ENCODE measurements at places on chromosomes 16 and 17.

DNA sequence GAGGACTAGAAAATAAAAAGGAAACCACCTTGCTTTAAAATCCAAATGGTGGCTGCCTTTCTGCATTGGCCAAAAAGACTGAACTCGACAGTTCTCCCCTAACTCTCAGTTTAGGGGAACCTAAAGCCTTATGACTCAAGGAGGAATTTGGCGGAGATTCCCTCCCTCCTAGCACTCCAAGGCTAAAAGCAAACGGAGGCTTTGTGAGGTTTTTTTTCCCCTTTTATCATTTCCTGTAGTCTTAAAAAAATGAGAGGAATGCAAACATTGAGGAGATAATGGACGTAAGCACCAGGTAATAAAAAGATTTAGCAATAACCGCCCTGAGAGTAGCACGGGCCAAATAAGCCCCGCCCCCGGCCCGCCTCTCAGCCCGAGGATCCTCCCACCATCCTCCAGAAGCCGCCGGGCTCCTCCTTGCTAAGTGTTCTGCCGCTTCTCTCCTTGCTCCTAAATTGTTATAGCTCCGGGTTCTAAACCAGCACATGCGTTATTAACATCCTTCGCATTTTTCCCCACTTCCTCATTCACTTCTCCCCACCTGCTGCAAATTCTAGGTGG, 5.8 kb upstream of the KIFC3 start:
- peak; percentile 91 for DNase-seq

- peak; percentile 52 for DNase-seq
Measured at GRCh38 chr17:74163271-74163821, 40.1 kb upstream of the RPL38 start.

DNA sequence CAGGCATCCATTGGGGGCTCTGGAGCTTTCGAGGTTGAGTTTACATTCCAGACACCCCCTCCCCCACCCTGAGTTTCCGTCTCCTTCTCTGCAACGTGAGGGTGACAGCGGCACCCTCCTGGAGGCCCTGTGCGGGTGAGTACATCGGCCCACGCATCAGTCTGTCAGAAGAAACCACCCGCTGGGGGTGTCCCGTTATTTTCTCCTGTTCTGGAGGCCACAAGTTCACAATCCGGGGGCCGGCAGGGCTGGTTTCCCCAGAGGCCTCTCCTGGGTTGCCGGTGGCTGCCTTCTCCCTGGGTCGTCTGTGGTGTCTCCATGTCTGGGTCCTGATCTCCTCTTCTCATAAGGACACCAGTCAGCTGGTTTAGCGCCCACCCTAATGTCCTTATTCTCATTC, 35.7 kb downstream of the GSE1 start:
- no peak for DNase-seq

DNA sequence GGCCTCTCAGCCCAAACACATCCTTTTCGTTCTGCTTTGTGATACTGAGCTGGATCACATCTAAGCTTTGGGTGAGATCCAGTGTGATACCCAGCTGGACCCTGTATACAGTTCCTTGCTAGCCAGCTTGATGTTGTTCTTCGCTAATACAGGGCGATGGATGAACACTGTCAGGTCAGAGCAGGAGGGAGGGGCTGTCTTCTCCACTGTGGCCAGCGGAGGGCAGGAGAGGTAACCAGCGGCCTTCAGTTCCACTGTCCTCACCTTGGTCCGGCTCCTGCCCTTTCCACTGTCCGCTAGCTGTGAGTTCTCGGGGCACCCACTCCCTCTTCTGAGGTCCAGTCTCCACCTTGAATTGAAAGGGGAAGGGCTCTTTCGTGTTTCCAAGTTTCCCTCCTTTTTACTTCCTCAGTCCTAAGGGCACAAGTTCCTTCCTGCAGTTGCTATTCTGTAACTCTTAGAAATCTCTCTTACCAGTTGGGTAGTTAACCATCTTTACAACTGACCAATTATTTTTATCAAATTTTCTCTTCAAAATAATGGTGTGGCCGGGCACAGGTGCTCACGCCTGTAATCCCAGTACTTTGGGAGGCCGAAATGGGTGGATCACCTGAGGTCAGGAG, 3.0 kb upstream of the ZNF213 start:
- peak; percentile 79 for DNase-seq

DNA sequence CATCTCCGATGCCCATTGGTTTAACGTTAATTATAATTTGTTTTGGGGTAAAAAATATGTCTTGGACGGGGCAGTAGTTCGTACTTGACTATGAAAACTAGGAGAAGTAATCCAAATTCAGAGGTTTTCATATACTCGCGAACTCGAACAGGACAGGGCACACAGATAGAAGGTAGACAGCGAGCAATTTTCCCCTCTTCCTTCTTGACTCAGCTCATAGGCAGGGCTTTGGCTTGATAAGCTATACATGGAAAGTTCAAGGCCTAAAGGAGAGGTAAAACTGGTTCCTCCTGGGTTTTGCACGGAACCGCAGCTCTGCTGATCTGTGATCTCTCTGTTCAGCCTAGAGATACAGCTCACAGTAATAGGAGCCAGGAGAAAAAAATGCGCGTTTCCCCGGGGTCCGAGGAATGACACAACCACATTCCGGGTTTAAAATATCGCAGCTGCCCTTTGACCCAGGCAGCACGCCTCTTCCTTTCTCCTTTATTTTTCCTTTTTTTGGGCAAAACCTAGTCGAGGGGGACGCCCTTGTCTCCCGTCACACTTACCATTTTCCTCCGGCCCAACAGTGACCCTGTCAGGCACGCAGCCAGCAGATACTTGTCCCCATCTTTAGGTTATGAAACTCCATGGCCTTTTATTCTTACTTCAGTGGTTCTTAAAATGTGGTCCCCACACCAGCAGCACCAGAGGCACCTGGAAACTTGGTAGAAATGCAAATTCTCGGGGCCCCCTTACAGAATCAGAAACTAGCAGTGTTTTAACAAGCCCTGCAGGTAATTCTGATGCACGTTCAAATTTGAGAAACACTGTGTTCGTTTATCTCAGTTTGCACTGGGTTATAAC, 1.7 kb upstream of the LASP1 start:
- DNase-seq = peak; percentile 57

DNA sequence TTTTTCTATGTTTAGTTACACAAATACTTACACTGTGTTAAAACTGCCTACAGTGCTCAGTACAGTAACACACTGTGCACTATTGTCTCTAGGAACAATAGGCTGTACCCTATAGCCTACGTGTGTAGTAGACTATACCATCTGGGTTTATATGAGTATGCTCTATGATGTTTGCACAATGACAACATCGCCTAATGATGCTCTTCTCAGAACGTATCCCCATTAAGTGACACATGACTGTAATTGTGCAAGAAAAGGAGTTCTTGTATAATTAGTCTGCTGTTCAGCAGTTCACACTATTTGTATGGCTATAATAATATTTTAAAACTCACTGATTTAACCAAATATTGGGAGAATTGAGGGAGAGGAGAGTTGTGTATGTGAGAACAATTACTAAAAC, 173.7 kb downstream of the TRIM37 start:
- no peak for DNase-seq

DNA sequence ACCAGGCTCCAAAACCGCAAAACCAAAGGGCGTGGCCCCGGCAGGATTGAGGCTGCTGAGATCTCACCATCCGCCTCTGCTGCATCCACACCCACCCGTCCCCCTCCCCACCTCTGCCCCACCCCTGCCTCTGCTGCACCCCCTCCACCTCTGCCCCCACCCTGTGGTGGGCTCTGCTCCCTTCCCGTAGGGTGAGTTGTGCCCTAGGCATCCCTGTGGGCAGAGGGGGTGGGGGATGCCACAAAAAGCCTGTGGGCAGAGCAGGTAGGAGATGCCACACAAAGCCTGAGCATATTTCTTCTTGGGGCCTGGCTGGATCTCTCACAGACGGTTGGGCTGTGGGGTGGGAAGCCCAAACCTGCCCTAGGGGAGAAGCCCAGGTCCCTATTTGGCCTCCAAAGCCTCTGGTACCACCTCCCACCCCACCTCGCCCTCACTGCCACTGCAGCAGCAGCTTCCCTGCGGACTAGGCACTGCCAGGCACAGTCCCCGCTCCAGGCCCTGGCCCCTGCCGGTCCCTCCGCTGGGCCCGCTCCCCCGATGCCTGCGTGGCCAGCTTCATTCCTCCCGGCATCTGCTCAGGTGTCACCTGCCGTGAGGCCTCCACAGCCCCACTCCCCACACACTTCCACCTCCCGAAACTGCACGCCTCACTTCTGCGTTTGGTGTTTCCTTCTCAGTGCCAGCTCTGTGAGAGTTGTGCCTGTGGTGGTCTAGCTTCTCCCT, 11.3 kb upstream of the PABPN1L start:
- DNase-seq = no peak

DNA sequence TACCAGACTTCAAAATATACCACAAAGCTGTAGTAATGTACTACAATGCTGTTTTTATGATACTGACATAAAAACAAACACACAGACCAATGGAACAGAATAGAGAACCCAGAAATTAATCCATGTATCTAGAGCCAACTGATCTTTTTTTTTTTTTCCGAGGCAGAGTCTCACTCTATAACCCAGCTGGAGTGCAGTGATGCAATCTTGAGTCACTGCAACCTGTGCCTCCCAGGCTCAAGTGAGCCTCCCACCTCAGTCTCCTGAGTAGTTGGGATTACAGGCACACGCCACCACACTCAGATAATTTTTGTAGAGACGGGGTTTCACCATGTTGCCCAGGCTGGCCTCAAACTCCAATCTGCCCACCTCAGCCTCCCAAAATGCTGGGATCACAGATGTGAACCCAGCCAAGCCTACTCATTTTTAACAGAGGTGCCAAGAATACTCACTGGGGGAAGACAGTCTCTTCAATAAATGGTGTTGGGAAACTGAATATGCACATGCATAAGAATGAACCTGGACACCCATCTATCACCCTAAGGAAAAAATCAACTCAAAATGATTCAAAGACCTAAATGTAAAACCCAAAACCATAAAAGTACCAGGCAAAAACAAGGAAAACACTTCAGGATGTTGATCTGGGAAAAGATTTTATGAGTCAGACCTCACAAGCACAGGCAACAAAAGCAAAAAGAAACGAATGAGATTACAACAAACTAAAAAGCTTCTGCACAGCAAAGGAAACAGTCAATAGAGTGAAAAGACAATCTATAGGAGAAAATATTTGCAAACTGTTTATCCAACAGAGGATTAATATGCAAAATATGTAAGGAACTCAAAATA, 63.1 kb downstream of the STX8 start:
- no peak for DNase-seq

DNA sequence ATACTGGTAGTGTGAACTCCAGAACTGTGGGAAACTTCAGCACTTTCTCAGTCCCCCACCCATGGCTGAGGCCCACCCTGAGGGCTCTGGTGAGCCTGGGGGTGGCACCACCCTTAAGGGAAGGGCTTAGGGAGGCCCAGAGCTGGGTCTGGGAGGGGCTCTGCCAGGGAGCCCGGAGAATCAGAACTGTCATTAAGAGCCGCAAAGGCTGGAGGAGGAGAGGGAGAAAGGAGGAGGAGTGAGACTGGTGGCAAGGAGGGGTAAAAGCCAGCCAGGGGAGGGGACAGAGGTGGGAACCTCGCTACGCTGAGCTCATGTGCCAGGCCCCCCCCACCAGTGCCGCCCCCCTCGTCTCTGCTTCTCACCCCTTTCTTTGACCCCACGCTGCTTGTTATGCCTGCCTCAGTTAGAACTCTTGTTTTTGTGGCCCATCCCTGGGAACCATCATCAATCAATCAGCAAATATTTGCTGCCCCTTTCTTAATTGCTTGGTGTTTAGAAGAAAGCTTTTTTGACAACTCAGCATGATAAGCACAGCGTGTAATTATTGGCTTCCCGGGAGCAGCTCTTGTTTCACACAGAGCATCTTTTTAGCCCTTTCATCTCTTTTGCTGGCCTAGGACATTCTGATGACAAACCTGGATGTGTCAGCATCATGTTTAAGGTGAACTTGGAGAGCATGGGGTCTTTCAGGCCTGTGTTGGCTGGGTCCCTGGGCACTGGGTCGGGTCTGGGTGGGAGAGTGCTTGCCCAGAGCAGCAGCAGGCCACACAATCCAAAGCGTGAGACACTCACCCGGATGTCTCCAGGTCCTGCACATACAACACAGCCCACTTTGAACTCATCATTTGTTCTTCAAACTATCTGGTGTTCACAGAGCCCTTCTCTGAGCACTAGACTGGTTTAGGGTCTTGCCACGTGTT, 77.7 kb downstream of the NETO2 start:
- DNase-seq = no peak

GRCh38 chr16:48820379-48820778, 210.4 kb upstream of the N4BP1 start:
- DNase-seq = peak; percentile 1

GRCh38 chr17:760371-760770, 8.3 kb upstream of the GEMIN4 start:
- no peak for DNase-seq

DNA sequence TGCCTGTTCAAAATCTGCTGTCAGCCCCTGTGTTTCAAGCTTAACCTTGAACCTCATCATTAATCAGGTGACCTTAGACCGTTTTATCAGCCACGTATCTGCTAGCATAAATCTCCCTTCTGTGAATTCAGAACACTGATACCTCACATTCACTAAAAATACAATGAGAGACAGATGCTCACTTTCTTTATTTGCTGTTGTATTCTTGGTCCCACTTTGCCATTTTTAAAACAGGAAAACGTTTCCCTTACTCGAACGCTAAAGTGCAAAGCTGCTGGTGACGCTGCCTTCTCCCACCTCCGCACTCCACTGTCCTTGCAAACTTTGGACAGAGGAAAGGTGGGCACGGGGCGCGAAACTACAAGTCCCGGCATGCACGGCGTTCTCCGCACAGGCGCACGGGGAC, 220 bp upstream of the ARHGAP44 start:
- peak; percentile 61 for DNase-seq

GRCh38 chr17:76329664-76330063, 21.6 kb upstream of the QRICH2 start:
- DNase-seq = no peak

DNA sequence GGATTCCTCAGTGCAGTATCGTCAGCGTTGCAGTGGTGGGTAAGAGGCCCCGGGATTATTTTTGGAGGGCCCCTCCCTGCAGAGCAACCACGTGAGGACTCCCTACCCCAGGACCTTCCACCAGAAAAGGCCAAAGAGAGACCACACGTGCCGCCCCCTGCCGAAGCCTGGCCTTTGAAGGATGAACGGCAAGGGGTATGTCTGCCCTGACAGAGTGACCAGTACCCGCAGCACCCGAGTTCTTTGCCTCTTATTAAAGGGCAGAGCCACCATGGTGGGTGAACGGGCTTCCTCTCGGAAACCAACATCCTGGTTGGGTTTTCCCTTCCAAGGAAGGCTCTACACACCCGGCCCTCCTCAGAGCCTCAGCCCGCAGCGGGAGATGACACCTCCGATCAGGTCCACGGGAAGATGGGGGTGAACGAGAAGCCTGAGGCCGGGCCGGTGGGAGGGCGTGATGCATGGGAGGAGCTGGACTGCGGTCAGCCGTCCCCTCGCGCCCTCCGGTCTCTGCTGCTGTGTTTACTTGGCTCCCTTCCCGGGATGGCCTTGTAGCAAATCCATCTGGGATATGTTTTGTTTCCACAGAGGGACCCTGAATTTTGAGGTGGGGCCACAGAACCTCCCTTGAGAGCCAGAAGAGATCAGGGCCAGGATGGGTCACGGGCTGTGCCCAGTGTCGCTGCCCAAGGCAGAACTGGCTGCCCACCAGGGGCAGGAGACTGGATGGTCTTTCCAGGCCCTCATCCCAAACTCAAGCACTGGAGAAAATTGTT, 49.1 kb downstream of the TBC1D16 start:
- DNase-seq = no peak
